Type B pancreatic cell (in vitro differentiated cells): ENCODE measurements at places on chromosomes 5 and 9.

GRCh38 chr9:121464968-121465367 lies 34.7 kb downstream of the GGTA1 start:
- no peak for DNase-seq

- DNase-seq, result no peak
Measured at GRCh38 chr5:90875456-90875855, 316.9 kb downstream of the ADGRV1 start.

GRCh38 chr9:86077276-86077675 lies 22.1 kb downstream of the GOLM1 start:
- DNase-seq, result no peak

DNA sequence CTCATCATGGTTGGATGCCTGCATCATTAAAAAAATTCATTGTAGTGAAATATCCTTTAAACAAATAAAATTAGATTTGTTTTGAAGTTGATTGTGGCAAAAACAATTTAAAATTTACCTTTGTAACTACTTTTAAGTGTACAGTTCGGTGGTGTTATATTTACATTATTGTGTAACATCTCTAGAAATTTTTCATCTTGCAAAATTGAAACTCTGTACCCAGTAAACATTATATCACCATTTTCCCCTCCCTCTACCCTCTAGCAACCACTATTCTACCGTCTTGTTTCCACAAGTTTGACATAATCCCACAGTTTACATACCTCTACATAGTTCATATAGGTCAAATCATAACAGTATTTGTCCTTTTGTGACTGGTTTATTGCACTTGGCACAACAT lies 2.0 kb upstream of the KIAA1958 start:
- DNase-seq, result no peak

- no peak for DNase-seq
Measured at GRCh38 chr5:13529300-13529699, 415.2 kb downstream of the DNAH5 start.

DNA sequence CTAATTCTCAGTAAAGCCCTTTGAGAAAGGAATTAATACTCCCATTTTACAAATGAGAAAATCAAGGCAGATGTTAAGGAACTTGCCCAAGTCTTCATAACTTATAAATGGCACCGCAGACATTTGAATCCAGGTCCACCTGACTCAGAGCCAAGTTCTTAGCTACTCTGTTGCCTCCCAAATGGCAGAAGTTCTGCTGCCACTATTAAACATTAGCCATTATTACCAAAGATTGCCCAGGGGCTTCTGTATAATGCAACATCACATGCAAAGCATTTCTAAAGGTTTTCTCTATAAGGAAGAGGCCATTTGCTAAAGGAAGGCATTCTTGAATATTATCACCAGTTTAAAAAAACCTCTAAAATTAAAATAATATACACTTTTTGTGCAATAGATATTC lies 28.3 kb downstream of the TPD52L3 start:
- DNase-seq, result no peak

DNA sequence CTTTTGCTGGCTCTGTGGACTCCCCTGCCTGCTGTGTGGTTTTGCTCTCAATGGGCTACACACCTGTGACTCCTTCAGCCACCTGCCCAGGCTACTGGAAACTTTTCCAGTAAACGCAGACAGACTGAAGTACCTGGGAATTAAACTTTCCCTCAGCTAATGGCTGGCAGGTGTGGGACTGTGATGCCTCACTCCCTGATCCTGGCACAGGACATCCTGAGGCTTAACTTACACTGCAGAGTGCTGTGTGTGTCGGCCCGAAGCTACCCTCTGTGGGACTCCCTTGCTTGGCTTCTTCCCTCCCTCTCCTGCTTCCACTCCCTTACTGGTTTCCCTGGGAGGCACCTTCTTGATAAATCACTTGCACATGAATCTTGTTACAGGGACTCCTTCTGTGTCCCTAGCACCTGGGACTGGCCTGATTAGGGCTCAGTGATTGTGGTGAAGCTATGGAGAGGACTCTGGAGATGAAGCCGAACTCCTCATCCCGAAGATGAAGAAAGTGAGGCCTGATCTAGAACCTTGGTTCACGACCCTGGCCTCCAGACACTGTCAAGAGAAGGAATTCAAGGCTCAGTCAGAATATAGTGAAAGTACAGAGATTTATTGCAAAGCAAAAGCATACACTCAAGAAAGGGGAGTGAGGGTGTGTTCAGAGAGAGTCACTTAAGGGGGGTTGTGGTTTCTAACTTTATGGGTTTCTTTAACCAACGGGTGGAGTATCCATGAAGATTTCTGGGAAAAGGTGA lies 113.4 kb upstream of the ALDH1B1 start:
- DNase-seq, result peak; percentile 58

DNA sequence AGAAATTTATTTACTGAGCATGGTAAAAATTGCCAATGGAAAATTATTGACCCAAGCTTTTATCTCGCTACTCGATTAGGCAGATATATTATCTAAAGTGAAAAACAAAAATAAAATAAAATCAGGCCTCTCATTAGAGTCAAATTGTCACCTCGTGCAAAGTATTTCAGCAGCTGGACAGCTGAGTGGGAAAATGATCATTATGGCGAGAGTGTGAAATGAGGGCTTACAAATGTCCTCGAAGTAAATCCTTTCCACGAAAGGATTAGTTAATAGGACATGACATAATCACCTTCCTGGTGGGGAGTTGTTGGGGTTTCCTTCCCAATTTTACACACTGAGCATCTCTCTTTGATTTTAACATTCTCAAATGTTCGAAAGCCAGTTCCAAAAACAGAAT lies 5.4 kb upstream of the DPYSL3 start:
- DNase-seq, result no peak

- DNase-seq, result no peak
Measured at GRCh38 chr9:22241611-22242010, 205.0 kb upstream of the DMRTA1 start.

DNA sequence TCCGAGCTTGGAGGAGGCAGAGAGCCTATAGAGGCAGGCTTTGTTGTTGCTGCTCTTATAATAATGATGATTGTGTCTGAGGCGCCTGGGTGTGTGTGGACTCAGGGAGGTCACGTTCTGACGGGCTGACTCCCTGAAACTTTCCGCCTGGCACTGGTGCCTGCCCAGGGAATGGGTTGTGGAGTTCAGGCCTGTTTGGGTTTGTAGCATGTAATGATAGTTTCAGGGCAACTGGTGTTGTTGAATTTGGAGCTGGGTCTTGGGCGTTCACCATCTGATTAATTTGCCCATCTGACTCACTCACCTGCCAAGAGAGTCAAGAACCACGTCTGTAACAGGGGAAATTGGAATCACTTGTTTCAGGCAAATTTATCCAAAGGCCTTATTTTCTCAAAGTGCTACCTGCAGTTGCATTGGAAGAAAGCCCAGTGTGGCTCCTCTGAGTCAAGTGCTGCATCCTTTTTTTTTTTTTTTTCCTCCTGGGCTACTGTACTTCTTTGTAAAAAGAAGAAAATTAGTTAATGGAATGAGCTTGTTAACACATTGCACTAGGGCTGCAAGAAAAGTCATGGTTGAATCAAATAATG lies 386.5 kb downstream of the GADD45G start:
- DNase-seq, result no peak

GRCh38 chr5:139979518-139979917 lies 63.6 kb downstream of the NRG2 start:
- no peak for DNase-seq

DNA sequence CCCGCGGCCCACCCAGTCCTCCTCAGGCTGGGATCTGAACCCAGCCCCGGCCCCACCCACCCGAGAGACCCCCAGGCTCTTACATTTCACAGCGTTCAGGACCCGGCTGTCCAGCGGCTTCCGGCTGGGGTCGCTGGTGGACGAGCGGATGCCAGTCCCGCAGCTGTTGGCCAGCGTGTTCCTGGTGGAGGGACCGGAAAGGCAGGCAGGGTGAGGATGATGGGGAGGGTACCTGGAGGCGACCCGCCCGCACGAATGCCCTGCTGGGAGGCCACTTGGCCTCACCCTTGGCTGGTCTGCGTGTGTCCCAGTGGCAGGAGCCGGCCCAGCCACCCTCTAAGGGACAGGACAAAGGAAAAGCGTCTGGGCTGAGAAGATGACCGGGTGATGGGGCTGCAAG lies 51.9 kb upstream of the UBAC1 start:
- DNase-seq, result no peak

- no peak for DNase-seq
Measured at GRCh38 chr9:115157245-115157674, 39.3 kb upstream of the TNC start.

GRCh38 chr9:79657891-79658290 lies 86.1 kb downstream of the TLE4 start:
- DNase-seq, result no peak

DNA sequence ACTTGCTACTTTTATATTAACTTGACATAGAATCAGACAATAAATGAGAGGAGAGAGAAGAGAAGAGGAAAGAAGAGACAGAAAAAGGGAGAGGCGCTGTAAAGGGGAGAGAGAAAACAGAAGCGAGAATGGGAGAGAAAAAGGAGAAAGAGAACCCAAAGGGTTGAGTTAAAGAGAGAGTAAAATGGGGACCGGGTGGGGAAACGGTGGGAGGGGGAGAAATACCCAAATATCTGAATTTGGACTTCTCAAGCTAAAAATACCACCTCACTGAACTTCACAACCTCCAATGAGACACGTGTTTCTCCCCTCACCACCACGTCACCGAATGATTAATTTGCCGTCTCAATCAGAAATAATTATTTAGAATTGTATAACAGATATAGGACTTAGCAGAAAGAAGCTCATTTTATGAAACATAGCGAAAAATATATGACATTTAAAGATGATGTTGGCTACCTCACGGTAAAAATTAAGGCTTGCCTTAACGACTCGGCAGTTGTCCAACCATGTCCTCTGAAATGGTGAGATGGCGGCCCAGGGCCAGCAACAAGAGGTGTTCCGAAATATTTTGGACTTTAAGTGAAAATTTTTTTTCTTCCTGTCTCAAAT lies 204.1 kb downstream of the MEF2C start:
- DNase-seq, result no peak

GRCh38 chr5:20678386-20678785 lies 690.4 kb upstream of the CDH18 start:
- no peak for DNase-seq

- no peak for DNase-seq
Measured at GRCh38 chr5:44412286-44412685, 23.1 kb upstream of the FGF10 start.

DNA sequence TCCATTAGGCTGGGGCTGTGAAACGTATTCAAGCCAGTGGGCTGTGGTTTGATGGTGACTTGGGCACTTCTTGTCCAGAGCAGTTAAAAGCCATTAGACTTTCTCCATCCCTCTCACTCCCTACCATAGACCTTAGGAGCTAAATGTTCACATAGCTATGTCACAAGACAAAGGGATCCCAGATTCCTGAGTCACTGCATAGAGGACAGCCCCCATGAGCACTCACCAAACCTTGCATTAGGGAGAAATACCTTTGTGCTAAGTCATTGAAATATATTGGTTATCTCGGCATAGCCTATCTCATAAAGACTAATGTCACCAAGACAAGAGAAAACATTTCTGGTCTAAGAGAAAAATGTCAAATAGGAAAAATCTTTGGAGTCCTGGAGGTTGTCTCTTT lies 104.3 kb downstream of the TRPM6 start:
- DNase-seq, result no peak

GRCh38 chr5:78758169-78758839 lies 109.7 kb upstream of the LHFPL2 start:
- DNase-seq, result no peak

- DNase-seq, result peak; percentile 94
Measured at GRCh38 chr5:69189162-69190086, at the start of gene CENPH. Gene CENPH, plus strand, starts transcription at chr5:69189583. Its CDS starts 52 bp downstream, at chr5:69189635.

GRCh38 chr5:151180291-151180690 lies 22.7 kb upstream of the ANXA6 start:
- no peak for DNase-seq

- DNase-seq, result no peak
Measured at GRCh38 chr5:108557686-108558085, 175.8 kb upstream of the FBXL17 start.

DNA sequence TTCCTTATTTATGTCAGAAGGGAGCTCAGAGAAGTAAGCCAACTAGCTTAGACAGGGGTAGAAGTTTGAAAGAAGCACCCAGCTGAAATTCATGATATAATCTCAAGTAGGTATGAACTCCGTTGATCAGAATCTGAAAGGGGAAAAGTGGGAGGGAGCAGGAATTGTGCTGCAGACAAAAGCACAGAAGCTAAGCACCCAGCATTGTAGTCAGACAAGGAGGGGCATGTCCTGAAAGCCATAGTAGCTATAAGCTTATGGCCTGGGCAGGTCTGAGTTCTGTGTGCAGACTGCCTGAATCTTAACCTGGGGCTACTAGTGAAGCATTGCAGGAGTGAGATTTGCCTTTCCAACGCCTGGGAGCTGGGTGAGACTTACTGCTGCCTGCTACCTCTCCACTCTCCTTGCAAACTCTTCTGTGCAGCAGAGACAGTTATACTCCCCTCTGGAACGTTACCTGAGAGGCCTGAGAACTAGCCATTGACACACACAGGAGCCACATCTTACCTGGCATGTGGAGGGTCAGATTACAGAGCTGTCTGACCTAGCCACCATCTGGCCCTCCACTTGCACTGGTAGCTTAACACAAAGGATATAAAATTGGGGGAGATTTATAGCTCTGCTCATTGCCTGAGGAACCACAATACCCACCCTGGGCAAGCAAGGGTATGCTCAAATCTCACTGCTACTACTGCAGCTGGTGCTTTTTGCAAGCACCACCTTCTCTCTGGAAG lies 9.8 kb upstream of the CYLC2 start:
- DNase-seq, result no peak

DNA sequence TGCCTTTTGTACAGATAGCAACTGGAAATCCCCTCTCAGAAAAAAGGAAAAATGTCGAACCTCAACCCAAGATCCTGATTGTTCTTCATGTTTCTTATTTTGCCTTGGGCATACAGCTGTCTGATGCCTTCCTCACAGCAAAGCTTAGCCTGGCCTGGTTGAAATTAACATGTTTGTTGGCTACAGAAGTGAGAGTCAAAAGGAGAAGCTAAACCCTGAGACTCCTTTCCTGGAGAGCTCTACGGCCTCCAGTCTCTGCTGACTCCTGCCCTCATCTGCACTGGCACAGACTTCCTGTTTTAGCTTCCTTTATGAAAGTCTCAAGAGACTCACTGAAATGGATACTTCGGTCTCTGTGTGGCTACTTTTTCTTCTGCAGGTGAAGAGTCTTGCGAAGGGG lies 186.7 kb downstream of the PARP8 start:
- DNase-seq, result no peak

- no peak for DNase-seq
Measured at GRCh38 chr5:178353461-178353860, 120.9 kb upstream of the PHYKPL start.
